ENCODE measurements at places on chromosomes 7 and 10.

- no peak for DNase-seq
Measured at GRCh38 chr7:104772405-104773345, 241.3 kb upstream of the KMT2E start.

- DNase-seq, result no peak
Measured at GRCh38 chr7:36284456-36285090, 105.1 kb upstream of the ANLN start.

DNA sequence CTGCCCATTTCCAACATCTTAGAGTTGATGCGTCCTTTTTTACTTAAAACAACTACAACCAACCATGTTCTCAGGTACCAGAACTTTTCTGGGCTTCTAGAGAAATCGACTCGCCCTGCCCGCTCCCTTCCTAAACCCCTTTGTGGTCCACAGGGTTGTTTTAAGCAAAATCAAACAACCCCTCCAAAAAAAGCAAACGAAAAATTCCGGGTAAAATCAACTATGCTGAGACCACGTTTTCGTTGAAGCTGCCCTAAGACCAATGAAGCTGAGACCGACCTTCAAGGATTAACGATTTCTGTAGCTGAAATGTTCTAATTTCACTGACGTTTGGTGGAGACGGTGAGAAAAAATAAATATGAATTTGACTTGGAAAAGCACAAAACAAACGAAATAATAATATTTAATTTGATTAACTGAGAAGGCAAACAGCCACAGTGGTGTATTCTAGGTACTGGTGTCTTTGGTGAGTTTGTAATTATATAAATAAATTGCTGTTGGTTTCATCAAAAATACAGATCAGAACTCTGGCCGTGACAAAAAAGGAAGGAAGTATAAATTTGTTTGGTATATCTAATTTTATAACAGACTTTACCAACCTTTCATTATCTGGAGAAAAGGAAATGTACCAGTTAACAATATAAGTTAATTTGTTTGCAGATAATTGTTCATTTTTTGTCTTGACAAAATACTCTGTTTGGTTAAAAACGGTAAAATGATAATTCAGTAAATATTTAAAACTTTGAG, 4.7 kb upstream of the IGF2BP3 start:
- no peak for DNase-seq

GRCh38 chr7:18978108-18978495, 139.3 kb downstream of the TWIST1 start:
- no peak for DNase-seq

GRCh38 chr7:39341083-39341482, 225.1 kb upstream of the YAE1 start:
- DNase-seq, result no peak

- DNase-seq, result no peak
Measured at GRCh38 chr7:31234836-31235605, 105.5 kb downstream of the NEUROD6 start.

DNA sequence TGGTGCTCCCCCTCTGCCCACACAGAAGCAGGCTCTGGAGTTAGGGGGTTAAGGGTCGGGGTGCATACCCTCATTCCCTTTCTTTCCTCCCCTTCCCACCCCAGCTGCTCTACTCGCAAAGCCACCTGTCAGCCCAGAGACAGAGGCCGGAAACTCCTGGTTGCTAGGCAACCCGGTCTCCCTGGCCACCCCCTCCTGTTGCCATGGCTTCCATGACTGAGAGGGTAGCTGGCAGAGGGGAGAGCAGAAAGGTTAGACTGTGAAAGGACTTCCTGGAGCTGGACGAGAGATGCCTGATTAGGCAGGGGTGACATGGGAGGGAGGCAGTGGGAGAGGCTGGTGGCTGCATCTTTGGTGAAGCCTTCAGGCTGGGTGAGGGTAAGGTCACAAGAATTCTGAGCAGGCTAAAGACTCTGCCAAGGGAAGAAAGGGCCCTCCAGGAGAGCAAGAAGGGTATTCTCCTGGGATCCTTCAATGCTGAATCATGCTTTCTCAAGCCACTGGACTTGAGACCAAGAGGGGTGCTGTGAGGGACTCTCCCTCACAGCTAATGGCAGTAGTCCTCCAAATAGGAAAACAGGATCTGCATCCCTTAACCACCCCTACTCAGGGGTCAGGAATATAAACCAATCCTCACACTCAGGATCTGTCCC, 5.4 kb downstream of the PSD start:
- no peak for DNase-seq

GRCh38 chr7:90430614-90431460, 27.6 kb downstream of the CLDN12 start:
- no peak for DNase-seq

GRCh38 chr10:128062331-128062880, 63.8 kb downstream of the MKI67 start:
- no peak for DNase-seq

Measured in LoVo (cell line).